ENCODE measurements at places on chromosomes 1 and 21.

DNA sequence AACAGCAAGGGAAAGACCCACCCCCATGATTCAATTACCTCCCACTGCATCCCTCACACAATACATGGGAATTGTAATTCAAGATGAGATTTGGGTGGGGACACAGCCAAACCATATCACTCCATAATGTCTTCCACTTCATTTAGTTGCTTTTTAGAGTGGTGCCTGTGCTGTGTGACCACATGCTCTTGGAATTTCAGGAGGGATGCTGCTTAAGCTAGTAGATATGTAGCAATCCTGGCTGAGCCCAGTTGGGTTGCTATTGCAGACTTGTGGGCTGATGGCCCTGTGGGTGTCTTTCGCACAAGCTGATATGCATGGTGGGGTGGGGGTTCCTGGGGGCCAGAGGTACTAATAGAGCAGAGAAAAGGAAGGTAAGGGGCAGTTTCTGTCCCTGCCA lies 160.4 kb upstream of the SYT6 start:
- no peak for DNase-seq

GRCh38 chr1:225865514-225865913 lies 16.7 kb downstream of the TMEM63A start:
- no peak for DNase-seq

DNA sequence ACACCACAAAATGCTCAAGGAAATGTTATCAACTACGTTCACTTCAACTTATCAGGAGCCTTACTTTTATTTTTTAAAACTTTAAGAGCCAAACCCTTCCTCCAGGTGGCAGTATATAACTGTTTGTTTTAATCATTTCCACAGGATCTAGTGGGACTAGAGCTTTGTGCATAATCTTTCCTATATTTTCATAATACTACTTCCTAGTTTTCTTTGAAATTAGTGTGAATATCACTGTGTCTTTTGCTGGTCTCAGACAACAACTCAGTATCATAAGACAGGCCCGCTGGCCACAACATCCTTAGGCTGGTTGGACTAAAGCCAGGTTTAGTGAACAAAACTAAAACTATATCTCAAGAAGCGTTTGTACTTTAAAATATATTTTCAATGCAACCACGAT lies 145.5 kb downstream of the TIAM1 start:
- no peak for DNase-seq

- DNase-seq: no peak
These were observed 63.7 kb downstream of the ST6GALNAC3 start for GRCh38 chr1:76138217-76138616.

DNA sequence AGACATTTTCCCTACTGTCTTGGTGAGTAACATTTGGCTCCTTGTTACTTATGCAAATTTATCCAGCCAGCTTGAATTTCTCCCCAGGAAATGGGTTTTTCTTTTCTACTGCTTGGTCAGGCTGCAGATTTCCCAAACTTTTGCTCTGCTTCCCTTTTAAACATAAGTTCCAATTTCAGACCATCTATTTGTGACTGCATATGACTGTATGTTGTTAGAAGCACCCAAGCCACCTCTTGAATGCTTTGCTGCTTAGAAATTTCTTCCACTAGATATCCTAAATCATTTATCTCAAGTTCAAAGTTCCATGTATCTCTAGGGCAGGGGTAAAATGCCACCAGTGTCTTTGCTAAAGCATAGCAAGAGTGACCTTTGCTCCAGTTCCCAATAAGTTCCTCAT lies 32.3 kb upstream of the CITED4 start:
- no peak for DNase-seq

DNA sequence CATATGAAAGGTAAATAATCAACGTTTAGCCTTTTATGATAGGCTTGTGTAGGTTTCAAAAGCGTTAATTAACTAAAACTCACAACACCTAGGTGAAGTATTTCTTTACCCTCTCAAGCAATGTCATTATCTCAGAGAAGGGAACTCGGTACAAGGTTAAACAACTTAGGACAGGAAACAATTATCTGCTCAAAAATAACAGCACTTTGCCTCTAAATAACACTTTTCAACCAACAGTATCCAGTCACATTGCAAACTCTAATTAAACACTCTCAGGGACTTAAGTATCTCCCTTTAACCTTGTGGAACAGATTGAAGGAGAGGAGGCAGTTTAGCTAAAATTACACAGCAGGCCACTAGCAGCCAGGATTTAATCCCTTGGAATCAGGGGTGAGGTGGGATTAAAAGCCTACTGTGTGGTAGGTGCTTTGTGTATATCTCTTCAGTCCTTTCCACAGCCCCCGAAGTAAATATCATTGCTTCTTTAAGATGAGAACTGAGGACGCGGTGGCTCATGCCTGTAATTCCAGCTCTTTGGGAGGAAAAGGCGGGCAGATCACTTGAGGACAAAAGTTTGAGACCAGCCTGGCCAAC lies 5.2 kb upstream of the AKNAD1 start:
- no peak for DNase-seq

DNA sequence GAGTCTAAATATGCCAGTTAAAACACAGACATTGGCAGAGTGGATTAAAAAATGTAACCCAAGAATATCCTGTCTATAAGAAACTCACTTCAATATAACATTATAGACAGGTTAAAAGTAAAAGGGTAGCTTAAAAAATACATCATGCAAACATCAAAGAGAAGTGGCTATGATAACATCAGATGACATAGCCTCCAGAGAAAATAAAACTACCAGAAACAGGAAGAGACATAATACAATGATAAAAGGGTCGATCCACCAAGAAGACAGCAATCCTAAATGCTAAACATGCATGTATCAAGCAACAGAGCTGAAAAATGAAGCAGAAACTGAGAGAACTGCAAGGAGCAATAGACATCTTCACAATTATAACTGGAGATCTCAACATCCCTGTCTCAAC lies 190.2 kb upstream of the NR5A2 start:
- no peak for DNase-seq

DNA sequence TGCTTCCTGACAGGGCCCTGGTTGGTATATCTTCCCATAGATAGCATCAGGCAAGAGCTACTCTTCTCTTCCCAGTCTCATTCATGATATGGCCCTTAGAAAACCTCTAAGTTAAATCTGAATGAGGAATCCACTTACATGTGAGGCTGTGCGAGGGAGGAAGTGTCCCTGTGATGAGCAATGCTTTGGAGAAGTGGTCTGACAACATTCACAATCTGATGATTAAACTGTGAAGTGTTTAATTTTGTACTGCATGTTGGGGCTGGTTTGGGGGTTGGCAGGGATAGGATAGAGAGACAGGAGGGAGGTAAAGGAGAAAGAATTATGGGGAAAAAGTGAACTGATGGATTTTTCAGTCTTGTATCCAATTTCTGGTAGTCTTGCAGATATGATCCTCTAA lies 421.2 kb upstream of the DAB1 start:
- no peak for DNase-seq

DNA sequence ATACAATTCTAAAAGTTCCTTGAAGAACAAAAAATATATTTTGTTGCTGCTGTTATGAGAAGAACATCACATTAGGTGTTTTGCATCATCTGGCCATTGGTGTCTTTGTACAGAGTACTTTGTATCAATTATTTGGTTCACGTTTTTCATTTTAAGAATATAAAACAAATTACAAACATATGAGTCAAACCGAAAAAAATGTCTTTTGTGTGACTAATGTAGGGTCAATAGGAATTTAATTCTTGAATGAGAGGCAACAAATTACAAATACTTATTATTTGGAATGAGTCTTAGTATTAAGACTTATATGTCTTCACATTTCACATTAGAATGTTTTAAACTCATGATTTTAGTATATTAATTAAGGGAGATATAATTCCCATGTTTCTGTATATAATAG lies 54.8 kb downstream of the NR5A2 start:
- DNase-seq: no peak

GRCh38 chr1:211257826-211258225 lies 1.3 kb upstream of the RCOR3 start:
- DNase-seq: no peak

DNA sequence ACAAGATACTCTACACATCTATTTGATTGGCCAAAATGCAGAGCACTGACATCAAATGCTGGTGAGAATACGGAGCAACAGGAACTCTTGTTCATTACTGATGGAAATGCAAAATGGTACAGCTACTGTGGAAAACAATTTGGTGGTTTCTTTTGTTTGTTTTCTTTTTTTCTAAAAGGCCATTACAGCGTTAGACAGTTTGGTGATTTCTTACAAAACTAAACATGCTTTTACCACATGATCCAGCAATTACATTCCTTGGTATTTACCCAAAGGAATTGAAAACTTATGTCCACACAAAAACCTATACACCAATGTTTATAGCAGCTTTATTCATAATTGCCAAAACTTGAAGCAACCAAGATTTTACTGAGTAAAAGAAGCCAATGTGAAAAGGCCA lies 66.4 kb upstream of the FBXO28 start:
- DNase-seq: no peak

DNA sequence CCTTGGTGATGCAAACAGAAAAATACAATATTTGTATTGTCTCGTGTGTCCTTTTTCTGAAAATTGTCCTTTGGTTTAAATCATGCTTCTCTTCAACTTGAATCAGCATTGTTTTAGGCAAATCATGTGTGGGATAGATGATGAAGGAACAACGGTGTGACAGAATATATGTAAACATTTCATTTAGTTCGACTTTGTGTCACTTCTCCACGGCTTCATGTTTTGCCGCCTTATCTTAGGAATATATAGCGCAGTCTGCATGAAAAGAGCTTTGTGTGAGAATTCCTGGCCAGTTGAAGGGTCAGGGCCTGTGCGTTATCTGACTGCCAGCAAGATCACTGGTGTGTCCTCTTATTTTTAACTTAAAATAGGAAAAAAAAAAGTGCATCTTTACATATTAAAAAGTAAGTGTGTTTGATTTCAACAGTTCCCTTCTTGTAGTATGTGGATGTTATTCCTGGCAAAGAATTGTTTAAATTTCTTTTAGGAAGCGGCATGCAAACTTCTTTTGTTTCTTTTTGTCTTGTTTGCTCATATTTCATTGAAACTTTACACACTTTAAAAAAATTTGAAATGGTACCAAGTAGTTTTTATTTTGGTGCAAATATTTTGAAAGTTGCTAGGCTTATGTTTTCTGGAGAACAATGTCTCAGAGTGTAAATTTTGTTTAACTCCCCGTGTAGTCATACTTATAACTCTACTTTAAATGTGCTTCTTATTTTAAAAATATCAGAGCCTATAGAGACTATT lies 465.2 kb downstream of the USP25 start:
- DNase-seq: no peak

DNA sequence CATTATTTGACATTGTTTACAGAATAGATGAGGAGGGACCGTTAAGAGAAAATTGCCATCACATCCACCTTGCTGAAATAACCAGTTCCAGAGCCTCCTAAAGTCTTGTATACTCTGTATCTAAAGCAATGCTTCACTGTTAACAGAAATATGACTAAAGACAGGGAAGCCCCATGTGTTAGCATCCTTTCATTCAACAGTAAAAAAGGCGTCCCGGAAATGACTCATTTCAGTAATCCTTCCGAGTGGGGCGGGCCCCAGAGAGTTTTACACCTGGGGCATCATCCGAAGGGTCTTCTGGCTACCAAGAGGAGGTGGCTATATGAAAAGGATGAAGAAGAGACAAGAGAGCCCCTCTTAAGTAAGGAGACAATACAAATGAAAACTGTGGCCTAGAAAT lies 227.2 kb downstream of the SLC45A1 start:
- no peak for DNase-seq

DNA sequence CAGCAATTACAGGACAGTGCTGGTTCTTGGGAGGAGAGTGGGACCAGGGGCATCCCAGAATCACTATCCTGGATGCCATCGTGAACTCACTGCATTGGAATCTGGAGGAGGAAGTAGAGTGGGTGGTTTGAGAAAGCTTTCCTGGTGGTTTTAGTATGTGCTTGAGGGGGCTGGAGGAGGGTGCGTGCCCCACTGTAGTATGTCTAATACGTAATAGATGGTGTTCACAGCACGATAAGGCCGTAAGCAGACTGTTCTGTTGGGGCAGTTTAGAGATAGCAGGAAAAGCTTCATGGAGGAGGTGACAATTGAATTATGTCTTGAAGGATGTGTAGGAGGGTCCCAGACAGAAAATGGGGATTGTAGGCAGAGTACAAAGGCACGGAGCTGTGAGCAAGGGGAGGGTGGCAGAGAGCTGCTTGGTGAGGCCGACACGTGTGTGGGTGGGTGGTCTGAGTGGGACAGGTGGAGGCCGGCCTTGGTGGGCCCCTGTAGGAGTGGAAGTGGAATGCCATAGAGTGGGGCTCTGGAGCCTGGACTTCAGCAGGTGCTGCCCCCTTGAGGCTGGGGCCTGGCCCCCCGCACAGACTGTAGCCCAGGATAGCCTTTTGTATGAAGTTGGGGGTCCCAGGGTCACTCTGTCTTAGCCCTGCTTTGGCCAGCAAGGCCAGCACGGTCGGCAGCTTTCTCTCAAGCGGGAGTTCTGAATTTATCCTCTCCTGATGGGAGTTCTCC lies 37.0 kb downstream of the IL6R start:
- no peak for DNase-seq

DNA sequence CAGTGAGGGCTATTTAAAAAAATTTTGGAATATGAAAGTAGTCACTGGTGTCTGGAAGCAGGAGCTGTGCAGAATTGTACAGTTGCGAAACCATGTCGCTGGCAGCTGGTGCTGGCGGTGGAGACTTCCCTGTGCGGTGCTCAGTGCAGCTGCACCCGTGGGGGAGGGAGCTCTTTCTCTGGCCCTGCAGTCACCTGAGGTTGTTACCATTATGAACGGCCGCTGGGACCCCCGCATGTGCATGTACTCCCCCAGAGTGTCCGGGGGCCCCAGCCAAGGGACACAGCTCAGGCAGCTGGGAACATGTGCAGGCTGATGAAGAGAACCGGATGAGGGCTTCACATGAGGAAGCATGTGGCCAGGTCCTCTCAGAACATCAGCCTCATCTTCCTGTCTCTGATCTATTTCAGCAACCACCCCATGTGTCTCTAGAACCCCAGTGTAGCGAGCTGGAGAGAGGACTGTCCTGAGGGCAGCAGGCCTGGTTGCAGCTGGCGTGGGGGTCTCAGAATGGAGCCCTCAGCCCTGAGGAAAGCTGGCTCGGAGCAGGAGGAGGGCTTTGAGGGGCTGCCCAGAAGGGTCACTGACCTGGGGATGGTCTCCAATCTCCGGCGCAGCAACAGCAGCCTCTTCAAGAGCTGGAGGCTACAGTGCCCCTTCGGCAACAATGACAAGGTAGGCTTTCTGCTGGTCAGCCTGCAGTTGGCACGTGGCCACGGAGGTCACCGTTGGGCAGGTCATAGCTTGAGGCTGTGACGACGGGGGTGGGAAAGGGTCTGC lies at the start of gene TRPM2:
TRPM2 (plus strand) TSS at position 431 of the 780 bp plus-strand sequence; CDS start at position 511, 80 bp downstream.
- no peak for DNase-seq

DNA sequence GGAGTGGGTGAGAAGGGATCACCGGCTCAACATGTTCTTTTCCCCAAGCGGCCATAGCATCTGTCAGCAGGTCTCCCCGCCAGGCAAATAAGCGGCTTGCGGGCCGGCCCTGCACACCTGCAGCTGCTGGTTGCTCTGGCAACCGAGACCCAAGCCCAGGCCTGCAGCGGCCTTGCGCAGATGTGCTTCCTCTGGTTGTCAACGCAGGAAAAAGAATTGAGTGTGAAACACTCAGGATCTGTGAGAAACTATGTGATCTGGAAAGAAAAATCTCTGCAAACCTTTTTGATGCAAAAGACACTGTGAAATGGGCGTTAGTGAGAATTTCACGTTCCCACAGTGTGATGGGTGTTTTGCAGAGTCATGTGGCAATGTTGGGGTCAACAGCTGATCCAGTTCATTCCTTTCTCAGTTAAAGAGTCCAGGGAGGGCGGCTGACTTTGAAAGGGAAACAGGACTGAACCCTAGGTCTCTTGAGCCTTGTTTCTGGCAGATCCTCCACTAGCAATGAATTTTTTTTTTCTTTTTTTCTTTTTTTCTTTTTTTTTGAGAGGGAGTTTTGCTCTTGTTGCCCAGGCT lies 28.4 kb downstream of the TOMM20 start:
- DNase-seq: no peak

GRCh38 chr1:1833456-1833855 lies 55.2 kb upstream of the NADK start:
- DNase-seq: no peak

All from effector CD8-positive, alpha-beta T cell (primary cell).